Natural killer cell treated with Interleukin-12 subunit alpha and Interleukin-12 subunit beta and Interleukin-15 and Interleukin-18, amount 100 ng/mL, for 72 hours (primary cell): ENCODE measurements at places on chromosomes 2 and 18.
A peak's percentile ranks its signal among the peaks of the same experiment; 100 is the strongest.

DNA sequence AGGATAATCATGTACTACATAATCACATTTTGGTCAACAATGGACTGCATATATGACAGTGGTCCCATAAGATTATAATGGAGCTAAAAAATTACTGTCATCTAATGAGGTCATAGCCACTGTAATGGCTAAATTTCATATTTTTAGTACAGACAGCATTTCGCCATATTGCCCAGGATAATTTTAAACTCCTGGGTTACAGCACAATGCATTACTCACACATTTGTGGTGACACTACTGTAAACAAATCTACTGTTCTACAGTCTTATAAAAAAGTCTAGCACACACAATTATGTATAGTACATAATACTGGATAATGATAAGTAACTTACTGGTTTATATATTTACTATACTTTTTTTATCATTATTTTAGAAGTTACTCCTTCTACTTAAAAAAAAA, 12.8 kb downstream of the EIF2AK2 start:
- DNase-seq: no peak
- no peak overlapping the region for H3K4me3 ChIP-seq
- H3K4me1 ChIP-seq: no peaks in the 10 kb centered on the region
- H3K36me3 ChIP-seq: peaks cover 29% of the 10 kb centered on the region
- no peaks in the 10 kb centered on the region for H3K27me3 ChIP-seq

DNA sequence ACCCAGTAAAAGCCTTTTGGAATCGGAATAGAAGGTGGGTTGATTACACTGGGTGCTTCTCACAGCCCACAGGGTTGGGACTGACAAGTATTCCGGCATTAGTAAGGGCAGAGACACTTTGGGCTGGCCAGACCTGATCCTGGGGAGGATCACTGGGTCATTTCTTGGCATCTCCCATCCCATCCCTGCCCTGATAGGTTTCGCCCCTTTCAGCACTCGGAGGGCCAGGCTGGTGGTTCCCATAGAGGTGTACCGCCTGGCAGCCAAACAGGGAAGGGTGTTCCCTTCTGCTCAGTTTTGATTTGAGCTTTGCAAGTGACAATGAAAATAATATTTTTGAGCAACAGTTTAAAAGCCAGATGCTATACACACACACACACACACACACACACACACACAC, 37.3 kb downstream of the CYP1B1 start:
- peaks cover 32% of the 10 kb centered on the region for H3K4me1 ChIP-seq
- peak overlapping the region; percentile 86 for H3K27ac ChIP-seq
- DNase-seq: no peak
- peaks cover 6% of the 10 kb centered on the region for H3K36me3 ChIP-seq
- H3K4me3 ChIP-seq: peak overlapping the region; percentile 86

GRCh38 chr2:242020196-242021004, 150.9 kb downstream of the RTP5 start:
- no peaks in the 10 kb centered on the region for H3K36me3 ChIP-seq
- peaks cover 65% of the 10 kb centered on the region for H3K27me3 ChIP-seq
- no peak for DNase-seq
- no peak overlapping the region for H3K4me3 ChIP-seq

DNA sequence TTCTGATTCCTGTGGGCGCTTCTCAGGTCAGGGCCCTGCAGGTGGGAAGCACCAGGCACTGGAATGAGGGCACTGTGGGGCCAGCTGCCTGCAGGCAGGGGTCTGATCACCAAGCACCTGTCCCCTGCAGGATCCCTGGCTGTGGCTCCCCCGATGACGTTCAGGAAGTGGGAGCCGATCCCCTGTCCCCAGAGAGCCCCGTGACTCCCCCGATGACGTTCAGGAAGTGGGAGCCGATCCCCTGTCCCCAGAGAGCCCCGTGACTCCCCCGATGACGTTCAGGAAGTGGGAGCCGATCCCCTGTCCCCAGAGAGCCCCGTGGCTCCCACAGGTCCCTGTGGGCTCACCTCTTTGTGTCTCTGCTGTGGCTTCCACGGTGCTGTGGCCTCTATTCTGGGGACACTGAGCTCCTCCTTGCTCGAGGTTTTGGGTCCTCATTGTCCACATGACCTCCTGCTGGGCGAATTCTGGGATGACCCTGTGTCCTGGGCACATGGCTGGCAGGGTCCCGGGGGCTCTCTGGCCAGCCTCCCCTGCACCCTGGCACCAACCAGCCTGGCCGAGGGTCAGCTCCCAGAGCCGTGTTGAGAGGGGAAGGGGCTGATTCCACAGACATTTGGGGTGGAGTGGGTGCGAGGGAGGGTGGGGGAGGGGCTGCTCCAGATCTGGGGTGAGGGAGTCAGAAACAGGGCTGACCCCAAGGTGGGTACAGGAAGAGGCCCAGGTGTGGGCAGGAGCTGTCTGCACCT, 4.8 kb downstream of the NEU4 start:
- no peaks in the 10 kb centered on the region for H3K36me3 ChIP-seq
- H3K4me3 ChIP-seq: no peak overlapping the region
- H3K27ac ChIP-seq: no peak overlapping the region
- DNase-seq: no peak
- H3K27me3 ChIP-seq: no peaks in the 10 kb centered on the region
- H3K4me1 ChIP-seq: peaks cover 8% of the 10 kb centered on the region

DNA sequence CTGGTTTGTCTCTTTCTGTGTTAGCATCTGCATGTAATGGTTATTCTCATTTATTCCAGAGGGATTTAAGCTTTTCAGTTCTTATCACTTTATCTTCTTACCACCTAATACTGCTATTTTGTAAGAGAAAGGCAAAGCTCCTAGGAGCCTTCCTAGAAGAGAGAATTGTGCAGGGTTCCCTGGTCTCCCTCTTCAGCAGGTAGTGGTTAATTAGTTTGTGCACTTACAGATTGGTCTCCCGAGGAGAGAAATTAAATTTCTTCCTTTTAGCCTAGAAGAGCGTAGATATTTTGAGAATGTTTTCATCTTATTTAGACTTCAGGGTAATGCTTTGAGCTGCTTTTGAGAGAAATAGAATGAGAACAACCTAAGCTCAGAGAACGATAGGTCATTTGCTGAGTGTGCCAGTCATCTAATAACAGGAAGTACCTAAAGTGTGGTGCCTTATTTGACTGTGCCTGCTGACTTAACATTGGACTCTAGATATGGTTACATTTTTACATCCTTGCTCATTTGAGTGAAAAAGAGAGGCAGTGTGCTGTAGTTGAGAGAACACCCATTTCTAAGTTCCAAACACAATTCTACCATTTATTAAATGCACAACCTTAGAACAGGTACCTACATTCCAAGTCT, 651.4 kb downstream of the STK39 start:
- H3K4me3 ChIP-seq: no peak overlapping the region
- no peak for DNase-seq
- no peak overlapping the region for H3K27ac ChIP-seq
- H3K27me3 ChIP-seq: no peaks in the 10 kb centered on the region
- H3K4me1 ChIP-seq: no peaks in the 10 kb centered on the region
- no peaks in the 10 kb centered on the region for H3K36me3 ChIP-seq

DNA sequence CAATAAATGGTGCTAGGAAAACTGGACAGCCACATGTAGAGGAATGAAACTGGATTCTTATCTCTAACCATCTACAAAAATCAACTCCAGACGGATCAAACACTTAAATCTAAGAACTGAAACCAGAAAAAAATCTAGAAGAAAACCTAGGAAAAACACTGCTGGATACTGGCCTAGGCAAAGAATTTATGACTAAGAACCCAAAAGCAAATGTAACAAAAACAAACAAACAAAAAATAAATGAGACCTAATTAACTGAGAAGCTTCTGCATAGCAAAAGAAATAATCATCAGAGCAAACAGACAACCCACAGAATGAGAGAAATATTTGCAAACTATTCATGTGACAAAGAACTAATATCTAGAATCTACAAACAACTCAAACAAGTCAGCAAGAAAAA, 314.0 kb upstream of the REV1 start:
- H3K4me1 ChIP-seq: no peaks in the 10 kb centered on the region
- H3K27ac ChIP-seq: no peak overlapping the region
- no peak for DNase-seq
- no peak overlapping the region for H3K4me3 ChIP-seq

GRCh38 chr2:162085090-162085891, 11.3 kb upstream of the DPP4 start:
- H3K4me3 ChIP-seq: no peak overlapping the region
- H3K27ac ChIP-seq: no peak overlapping the region
- no peaks in the 10 kb centered on the region for H3K27me3 ChIP-seq

DNA sequence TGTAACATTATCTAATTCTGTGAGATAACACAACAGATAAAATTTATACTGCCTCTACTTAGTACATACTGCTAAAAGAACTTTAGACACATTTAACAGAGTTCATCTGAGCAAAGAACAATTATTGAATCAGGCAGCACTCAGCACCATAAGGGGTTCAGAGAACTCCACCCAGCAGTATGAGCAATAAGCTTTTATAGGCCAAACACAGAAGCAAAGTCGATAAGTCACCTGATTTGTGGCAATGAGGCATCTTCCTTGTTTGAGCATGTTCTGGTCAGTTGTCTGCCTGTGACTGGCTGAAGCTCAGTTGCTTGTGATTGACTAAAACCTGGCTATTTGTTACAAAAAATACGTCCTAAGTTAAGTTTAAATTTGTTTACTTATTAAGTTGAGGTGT, 746.1 kb upstream of the DDX18 start:
- no peak overlapping the region for H3K4me3 ChIP-seq
- no peak for DNase-seq
- no peak overlapping the region for H3K27ac ChIP-seq
- no peaks in the 10 kb centered on the region for H3K27me3 ChIP-seq
- no peaks in the 10 kb centered on the region for H3K36me3 ChIP-seq

GRCh38 chr2:28447943-28448792, 47.7 kb upstream of the PLB1 start:
- H3K27me3 ChIP-seq: no peaks in the 10 kb centered on the region
- peak overlapping the region; percentile 63 for H3K4me3 ChIP-seq
- no peaks in the 10 kb centered on the region for H3K36me3 ChIP-seq
- peaks cover 39% of the 10 kb centered on the region for H3K4me1 ChIP-seq

GRCh38 chr2:25229279-25230197, 61.2 kb upstream of the POMC start:
- DNase-seq: no peak
- no peak overlapping the region for H3K27ac ChIP-seq
- peaks cover 6% of the 10 kb centered on the region for H3K36me3 ChIP-seq
- H3K4me1 ChIP-seq: no peaks in the 10 kb centered on the region
- no peaks in the 10 kb centered on the region for H3K27me3 ChIP-seq

DNA sequence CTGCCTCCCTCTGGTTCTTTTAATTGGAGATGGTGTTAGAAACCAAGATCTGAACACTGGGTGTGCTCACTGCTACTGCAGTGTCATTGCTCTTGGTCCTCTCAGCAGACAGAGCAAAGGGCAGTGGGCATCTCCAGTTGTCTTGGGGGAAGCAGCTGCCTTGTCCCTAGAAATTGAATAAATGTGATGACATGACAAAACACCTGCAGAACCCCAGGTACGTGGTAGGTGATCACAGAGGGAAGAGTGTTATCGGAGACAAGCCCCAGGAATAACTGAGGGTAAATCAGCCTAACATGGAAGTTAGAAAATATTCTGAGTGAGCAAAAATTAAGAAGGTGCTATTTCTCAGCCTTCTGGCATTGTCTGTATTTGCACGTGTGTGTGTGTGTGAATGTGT, 311.9 kb upstream of the HDAC4 start:
- H3K27ac ChIP-seq: no peak overlapping the region
- H3K4me3 ChIP-seq: no peak overlapping the region
- no peak for DNase-seq
- H3K36me3 ChIP-seq: no peaks in the 10 kb centered on the region
- H3K4me1 ChIP-seq: no peaks in the 10 kb centered on the region

DNA sequence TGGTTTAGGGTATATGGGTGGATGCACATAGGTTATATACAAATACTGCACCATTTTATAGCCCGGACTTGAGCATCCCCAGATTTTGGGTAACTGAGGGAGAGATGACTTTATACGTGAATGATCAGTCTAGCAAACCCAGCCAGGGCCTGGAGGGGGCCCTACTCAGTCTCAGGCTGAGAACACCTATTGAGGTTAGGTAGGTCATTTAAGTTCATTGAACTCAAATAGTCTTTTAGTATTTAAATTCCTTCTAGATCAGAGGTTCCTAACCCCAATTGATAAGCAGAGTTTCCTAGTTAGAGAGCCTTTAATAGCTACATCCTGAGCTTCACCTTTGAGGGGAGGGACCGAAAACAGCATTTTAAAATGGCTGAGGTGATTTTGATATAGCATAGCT, 487.0 kb downstream of the DCC start:
- H3K27me3 ChIP-seq: no peaks in the 10 kb centered on the region
- H3K27ac ChIP-seq: no peak overlapping the region
- H3K36me3 ChIP-seq: no peaks in the 10 kb centered on the region
- H3K4me1 ChIP-seq: no peaks in the 10 kb centered on the region

DNA sequence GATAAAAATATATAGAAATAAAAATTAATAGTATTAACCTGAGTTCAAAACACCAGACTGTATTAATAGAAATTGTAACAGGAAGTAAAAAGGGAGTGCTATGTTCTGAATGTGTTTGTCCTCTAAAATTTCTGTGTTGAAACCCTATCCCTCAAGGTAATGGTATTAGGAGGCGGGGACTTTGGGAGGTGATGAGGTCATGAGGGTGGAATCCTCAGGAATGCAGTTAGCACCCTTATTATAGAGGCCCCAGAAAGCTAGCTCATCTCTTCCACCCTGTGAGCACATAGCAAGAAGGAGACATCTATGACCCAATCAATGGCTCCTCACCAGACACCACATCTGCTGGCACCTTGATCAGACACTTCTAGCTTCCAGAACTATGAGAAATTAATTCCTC, 124.5 kb downstream of the CMPK2 start:
- H3K27ac ChIP-seq: no peak overlapping the region
- H3K36me3 ChIP-seq: no peaks in the 10 kb centered on the region
- peaks cover 25% of the 10 kb centered on the region for H3K27me3 ChIP-seq
- no peak overlapping the region for H3K4me3 ChIP-seq

DNA sequence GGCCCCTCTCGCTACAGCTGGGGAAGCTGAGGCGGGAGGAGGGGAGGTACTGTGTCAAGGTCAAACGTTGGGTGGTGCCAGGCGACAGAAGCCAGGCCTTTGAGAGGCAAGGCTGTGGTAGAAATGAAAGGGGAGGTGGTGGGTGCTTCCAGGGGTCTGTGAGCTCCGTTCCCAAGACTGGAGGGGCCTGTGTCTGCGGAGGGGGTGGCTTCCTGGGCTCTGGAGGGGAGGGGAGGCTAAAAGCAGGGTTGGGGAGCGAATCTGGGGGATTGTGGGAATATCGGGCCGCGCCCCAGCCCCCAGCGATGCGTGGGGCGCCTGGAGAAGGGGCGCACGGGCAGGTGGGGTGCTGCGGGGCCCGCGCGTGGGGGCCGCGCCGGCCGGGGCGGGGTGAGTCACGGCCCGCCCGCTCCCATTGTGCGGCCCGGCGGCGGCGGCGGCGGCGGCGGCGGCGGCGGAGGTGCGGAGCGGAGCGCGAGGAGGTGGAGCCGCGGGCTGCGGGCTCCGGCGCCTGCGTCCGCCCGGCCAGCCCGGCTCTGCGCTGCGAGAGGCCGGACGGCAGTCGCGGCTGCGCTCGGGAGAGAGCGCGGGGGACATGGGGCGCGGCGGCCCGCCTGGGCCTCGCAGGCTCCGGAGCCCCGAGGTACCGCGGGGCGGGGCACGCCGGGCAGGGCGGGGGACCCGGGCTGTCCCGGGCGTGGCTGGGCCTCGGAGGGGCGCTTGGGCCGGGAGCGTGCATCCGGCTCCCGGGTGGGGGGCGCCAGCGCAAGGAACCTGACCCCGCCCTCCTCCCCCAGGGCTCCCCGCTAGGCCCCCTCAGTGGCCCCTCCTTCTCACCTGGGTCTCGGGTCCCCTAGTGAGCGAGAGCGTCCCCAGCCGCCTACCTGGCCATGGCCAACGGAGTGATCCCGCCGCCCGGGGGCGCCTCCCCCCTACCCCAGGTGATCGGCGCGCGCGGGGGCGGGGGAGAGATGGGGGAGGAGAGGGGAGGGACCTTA, at the start of gene SLC4A3:
Gene SLC4A3 (plus strand): TSS at position 528 of the 998 bp plus-strand sequence. CDS start 363 bp downstream, at position 891.
- DNase-seq: no peak
- H3K27me3 ChIP-seq: peaks cover 25% of the 10 kb centered on the region
- peak within 1 kb of the TSS; percentile 67 for H3K4me3 ChIP-seq
- no peak within 1 kb of the TSS for H3K27ac ChIP-seq
